ENCODE measurements at places on chromosomes 3 and 15. TPM values are rescaled to one million over a fixed set of nuclear protein-coding genes. Genes with fewer than 3 reads are reported as not detected.

The RLBP1 gene
- total RNA-seq, result 0.13 TPM

The GLDN gene
- total RNA-seq, result not detected

The KLHL40 gene
- total RNA-seq, result not detected

The ZNF501 gene
- total RNA-seq, result not detected
